Bone marrow (tissue), 2 donors: ENCODE measurements at places on chromosomes 7 and 10.

- peak; percentile 53 for DNase-seq
These were observed 160.2 kb downstream of the JAZF1 start for GRCh38 chr7:28020302-28020940.

GRCh38 chr10:129885526-129885925, 78.5 kb downstream of the EBF3 start:
- no peak for DNase-seq

DNA sequence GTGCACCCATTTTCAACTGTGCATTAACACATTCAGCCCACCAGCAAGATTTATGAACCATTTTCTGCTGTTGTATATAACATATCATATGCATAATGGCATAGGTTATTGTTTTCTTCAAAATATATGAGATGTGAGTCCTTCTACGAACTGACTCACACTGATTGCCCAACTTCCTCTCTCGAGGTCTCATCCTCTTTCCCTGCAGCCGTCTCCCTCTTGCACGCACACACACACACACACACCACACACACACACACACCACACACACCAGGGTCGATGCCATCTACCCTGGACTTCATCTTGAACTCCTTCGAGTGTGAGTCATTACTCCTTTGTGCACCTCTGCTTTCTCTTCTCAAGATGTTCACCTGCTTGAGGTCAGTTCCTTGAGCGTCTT, 36.7 kb downstream of the EGFR start:
- DNase-seq, result no peak

DNA sequence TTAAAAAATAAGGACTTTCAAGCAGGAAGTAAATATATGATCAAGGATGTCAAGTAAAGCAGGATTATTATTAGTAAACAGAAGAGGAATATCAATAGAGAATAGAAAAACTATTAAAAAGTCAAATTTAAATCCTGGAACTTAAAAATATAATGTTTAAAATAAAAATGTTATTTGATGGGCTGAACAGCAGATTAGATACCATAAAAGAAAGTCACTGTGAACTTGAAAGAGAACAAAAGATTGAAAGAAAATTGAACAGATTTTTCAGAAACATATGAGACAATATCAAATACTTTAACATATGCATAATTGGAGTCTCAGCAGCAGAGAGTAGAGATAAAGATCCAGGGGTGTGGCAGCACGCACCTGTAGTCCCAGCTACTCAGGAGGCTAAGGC, 1213.7 kb upstream of the AUTS2 start:
- no peak for DNase-seq

DNA sequence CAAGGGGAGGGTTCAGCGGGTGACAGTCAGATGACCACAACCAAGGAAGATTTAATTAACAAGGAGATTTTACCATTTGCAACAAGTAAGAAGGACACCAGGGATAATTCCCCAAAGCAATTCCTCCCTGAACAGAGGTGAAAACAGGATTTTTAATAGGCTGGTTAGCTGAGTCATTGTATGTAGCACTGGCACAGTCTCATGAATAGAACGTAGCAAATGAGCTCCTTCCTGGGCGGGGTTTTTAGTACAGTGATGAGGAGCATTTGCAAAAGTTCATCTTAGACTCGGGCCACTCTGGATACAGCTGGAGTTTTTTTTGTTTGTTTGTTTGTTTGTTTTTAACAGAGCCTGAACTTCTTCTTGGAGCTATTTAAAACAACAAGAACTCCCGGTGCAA, 39.0 kb downstream of the TAC1 start:
- DNase-seq, result no peak

DNA sequence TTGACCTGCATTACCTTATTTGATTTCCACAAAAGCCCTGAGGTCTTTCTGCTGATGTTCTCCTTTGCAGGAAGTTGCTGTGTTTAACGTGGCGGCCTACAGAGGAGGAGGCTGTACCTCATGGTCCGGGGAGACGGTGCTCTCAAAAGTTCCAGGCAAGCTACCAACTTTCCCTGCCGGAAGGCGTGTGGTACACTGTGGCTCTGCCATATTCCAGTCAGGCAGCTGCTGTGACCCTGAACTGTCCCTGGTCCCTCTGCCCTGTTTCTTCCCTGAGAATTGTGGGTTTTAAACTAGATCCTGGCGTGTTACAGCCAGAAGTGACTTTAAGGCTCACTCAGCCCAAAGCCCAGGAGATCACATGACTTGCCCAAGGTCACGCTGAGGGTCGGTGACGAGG, 139.2 kb downstream of the TEX36 start:
- DNase-seq, result no peak

DNA sequence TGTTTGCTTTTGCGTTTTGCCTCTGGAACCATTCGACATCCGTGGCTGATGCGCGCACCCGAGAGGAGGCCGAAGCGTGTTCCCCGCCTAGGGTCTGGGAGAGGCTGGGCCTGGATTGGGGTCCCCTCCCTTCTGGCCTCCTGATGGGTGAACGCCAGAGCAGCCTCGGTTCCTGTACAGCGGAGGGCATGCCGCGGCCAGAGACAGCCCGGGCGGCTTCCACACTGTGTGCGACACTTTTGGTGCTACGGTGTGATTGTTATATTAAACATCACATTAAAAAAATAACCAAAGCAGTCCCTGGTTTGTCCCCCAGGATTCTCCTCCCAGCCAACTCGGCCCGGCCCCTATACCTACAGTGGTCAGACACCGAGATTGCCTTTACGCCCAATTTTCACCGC, 3.7 kb upstream of the HOXA7 start:
- DNase-seq, result no peak

DNA sequence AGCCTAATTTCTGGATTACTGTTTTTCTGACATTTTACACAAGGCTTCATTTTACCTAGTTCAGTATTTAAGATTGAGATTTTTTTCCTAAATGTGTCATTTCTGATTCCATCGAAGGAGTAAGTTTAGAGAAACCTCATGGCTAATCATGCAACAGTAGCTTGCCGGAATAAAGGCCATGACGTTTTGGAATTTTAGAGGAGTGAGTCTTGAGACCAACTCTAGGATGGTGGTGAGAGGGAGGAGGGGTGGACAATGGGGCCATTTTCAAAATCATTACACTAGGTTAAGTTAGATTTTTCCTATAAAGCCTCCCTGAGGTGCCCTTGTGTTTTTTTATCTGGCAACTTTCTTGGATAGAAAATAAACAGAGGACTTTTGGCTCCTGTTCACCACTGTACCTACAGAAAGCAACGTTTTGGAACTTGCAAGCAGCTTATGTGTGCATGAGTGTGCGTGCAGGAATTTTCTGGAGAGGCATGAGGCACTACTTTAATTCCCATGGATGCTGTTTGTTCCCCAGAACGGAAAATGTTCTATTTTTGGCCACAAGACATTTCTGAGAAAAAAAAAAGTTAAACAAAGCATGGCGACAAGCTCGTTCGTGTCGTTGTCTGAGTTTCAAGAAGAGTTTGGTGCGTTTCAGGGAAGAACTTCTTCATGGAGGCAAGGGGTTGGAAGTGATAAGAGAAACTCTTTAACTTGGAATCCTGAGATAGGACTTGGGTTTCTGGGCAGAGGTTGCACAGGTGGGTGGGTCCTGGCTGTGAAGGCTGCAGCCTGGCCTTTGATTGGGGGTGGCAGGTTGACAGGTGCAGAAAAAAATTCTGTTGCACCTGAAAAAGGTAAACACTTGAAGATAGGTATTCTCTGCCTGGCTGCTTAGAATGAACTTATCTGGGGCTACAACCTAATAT, 178.1 kb downstream of the PTEN start:
- DNase-seq, result no peak

- DNase-seq, result no peak
These were observed 36.0 kb upstream of the SLC26A3 start for GRCh38 chr7:107838816-107839565.

- no peak for DNase-seq
These were observed 8.0 kb downstream of the LAMB4 start for GRCh38 chr7:108122181-108122580.

GRCh38 chr10:116590590-116591444, at the start of gene PNLIPRP1:
PNLIPRP1 (plus strand) TSS chr10:116590959; CDS start chr10:116591130, 171 bp downstream.
- DNase-seq, result no peak

DNA sequence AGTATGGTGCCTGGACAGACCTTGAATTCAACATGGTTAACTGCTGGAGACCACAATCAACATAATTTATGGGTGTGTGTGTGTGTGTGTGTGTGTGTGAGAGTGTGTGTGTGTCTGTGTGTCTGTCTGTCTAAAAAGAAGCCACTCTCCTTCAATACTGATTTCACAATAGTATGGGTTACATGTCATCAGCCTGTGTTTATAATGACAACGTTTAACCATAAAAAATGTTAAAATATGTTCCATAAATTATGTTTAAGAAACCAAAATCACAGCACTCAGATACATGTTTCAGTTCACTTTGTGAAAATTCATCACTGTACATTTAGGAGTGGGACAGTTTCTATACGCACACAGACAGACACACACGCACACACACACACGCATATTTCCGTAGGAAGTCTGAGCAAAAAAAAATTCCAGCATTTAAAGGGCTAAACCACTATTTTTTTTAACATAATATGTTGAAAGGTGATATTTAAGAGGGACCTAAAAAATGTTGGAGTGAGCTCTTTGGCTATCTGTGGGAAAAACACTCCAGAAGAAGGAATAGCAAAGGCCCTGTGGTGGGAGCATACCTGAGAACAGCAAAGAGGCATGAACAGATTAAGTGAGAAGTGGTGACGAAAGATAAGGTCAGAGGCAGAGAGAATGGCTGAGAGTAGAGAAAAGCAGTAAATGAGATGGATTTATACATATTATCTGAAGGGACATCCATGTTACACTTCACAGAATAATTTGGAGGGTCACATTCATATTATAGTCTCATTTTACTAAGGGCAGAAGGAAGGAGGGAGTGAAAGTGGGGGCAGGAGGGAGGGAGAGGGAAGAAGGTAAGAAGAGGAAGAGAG, 10.9 kb downstream of the PDZD8 start:
- no peak for DNase-seq

DNA sequence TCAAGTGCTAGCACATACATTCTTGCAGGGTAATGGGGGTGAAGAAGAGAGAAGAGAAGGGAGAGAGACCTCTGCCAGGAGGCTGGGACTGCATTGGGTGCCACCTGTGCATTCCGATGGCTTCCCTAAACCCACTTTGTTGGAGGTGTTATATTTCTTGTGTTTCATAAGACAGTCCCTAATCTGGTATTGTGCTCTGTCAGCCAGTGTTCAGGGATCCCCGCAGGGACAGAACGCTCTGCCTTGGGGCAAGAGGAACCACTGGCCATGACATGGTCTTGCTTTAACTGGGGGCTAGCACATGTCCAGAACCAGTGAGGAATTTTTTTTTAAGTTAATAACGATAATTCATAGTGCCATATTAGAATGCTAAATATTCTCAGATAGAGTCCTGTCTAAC, 365.2 kb upstream of the GALNT17 start:
- DNase-seq, result no peak

DNA sequence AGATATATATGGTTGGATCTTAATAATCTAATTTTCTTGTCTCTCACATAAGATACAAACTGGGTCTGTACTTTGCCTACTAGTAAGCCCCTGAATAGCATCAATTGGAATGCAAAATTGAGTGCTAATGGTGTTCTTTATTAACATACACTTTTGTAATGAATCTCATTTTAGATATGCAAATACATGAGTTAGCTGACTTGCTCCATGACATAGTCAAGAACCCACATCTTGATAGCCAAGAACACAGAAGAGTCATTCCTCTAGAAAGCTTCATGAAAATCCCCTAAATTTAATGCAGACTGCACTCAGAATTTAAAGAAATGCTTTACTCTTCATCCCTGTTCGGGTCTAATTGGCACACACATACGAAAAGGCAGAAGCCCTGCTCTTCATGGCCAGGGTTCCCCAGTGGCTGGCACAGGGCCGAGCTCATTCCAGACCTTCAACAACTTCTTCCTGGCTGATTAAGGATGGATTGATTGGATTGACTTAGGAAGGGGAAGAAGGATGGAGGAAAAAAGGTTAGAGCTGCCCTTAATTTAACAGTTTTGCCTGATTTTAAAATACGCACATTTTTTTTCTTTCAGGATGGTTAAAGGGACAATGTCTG, 431.1 kb upstream of the KLF6 start:
- DNase-seq, result no peak

DNA sequence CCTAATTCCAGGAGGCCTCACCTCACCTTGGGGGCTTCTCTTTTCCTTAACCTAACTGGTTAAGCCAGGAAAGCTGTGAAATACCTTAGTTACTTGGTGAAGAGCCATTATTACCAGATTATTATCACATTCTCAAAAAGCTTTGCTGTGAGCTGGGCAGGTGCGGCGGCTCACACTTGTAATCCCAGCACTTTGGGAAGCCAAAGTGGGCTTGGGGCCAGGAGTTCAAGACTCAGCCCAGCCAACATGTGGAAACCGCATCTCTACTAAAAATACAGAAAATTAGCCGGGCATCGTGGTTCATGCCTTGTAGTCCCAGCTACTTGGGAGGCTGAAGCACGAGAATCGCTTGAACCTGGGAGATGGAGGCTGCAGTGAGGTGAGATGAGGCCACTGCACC, 102.4 kb upstream of the KLF6 start:
- DNase-seq, result no peak

GRCh38 chr10:92567952-92568600, 5.8 kb downstream of the IDE start:
- no peak for DNase-seq

- no peak for DNase-seq
These were observed 403.0 kb downstream of the THSD7A start for GRCh38 chr7:11428877-11429581.

- DNase-seq, result no peak
These were observed 15.4 kb downstream of the AQP1 start for GRCh38 chr7:30927040-30927439.

GRCh38 chr10:49558190-49558589, 19.3 kb upstream of the ERCC6 start:
- no peak for DNase-seq

DNA sequence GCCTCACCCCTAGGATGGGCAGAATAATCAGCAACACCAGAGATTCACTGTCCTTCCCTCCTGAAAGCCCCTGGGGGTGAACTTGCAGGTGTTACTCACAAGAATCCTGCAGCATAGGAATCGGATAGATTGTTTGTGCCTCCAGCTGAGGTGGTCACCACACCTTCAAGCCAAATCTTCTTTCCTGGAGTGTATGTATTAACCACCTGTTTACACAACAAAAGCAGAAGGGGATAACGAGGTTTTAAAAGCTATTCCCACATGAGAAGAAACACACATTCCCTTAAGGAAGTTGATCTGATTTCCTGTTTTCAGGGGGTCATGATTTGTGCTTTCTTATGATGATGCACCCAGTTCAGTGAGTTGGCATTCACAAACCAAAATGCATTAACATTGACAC, 173.8 kb upstream of the HPS1 start:
- DNase-seq, result no peak

- DNase-seq, result no peak
These were observed 87.4 kb upstream of the RNF148 start for GRCh38 chr7:122790132-122790531.

- no peak for DNase-seq
These were observed 262.0 kb upstream of the CSTF2T start for GRCh38 chr10:51961401-51961800.
